ENCODE measurements at places on chromosomes 4 and X.
A peak's percentile ranks its signal among the peaks of the same experiment; 100 is the strongest.

DNA sequence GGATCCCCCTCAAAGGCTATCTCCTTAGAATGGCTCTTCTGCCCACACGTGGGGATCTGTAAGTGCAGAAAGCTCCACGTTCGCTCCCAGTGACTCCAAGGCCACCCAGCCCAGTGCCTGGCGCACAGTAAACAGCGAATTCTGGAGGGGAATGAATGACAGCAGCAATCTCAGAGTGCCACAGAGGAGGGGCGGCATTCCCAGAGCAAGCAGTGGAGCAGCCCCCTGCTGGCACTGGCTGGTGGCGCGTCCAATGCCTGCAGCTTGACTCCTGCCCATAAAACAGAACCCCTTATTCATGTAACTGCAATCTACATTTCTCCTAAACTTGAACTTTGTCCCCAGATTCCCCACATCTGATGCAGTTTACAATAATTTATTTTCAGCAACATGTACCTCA, 6.9 kb upstream of the HELT start:
- DNase-seq, result no peak

GRCh38 chrX:74781507-74782034, 143.7 kb downstream of the NEXMIF start:
- no peak for DNase-seq

DNA sequence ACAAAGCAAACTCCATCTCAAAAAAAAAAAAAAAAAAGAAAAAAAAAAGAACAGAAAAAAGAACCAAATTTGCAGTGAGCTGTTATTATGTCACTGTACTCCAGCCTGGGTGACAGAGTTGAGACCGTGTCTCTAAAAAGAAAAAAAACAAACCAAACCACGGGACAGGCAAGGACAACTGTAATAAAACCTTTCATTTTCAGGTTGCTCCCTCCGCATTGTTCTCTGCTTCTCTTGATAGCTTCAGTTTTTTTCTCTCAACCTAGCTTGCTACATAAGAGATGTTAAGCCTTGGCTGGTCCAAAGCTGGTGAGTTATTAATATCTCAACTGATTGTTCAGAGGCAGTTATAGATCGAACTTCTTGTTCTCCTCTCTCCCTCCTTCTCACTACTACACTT, 23.1 kb upstream of the ELF2 start:
- no peak for DNase-seq

DNA sequence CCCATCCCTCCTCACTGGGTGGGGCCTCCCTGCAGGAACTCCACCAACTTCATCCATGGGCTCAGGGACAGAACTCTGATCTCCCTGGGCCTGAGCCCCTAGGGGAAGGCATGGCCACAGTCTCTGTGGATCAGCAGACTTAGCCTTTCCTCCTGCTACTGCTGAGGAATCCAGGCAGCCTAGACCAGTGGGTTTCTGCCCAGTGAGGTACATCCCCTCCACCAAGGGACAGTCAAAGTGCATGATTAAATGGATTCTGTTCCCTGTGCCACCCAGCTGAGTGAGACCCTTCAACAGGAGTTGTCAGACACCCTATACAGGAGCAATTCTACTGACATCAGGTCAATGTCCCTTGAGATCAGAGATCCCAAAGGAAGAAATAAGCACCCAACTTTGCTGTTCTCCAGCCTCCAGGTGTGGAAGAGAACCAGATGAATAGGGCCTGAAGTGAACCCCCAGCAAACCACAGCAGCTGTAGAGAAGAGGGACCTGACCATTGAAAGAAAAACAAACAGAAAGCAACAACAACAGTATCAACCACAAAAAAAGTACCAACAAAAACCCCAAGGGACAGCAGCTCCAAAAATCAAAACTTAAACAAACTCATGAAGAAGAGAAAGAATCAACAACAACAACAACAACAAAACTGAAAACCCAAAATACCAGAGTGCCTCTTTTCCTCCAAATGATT, 84.8 kb downstream of the CHIC1 start:
- DNase-seq, result no peak

DNA sequence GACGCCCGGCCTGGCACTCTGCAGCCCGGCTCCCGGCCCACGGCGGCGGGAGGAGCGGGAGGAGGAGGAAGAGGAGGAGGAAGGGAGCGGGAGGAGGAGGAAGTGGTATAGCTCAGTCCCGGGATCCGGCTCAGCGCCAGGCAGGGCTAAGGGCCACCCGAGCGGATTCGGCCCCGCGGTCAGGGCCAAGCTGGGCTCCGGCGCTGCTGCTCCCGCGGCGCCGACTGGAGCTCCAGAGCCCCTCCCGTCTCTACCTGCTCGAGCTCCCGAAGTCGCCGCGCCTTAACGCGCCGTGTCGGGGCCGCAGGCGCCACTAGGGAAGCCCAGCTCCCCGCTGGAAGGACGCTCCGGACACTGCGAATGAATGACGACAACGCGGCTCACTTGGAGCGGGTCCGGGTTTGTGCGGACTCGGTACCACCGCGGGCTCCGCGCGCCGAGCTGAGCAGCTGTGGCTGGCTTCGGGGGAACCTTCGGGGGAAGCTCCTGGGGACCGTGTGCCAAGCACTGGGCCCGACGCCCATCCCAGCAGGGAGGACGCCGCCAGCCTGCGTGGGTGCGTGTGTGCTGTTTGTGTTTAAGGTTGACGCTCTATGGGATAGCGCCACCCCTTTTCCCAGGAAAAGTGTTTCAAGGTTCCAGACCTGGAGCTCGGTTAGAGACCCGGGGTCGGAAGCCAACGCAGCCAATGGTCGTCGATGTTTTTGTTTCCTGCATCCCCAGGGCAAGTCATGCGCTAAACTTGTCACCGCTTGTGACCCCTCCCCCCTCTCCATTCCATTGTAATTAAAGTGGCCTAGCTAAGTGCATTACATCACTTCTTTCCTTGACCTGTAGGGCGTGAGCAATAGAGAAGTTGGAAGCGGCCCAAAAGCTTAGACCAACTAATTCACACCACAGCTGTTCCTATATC, at the start of gene TBC1D9:
TSS of gene TBC1D9 (minus strand) at position 67 of the 913 bp plus-strand sequence. CDS start 340 bp downstream, outside the sequence.
- DNase-seq, result peak; percentile 86

DNA sequence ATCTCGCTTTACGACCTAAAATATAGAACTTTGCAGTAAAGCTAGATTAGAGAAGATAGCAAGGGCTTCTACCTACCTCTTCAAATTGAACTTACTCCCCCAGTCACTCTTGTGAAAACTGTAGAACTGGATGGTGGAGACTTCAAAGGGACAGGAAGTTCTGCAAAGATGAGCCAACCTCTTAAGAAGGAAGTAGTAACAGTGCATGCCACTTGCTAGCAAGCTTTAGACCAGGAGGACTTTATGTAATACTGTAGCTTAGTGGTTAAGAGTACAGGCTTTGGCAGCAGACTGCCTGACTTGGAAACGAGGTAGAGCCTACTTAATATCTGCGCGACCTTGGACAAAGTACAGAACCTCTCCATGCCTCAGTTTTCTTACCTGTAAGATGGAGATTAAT, 27.5 kb upstream of the VBP1 start:
- no peak for DNase-seq

DNA sequence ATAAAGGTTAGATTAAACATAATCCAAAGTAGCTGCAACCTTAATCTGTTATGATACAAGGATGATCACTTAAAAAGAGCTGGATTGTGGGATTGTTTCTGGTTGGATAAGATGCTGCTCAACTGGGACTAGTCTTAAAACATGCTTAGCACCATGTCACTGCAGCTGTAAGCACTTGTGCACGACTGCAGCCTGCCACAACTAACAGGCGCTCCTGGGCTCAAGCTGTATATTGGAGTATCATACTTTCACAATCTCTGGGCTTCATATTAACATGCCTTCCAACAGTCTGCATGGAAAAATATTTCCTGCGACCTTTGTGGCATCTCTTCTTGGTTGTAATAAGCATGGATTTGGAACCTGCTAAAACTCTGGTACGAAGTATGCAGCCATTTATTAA, 493.0 kb upstream of the PITX2 start:
- DNase-seq, result no peak

DNA sequence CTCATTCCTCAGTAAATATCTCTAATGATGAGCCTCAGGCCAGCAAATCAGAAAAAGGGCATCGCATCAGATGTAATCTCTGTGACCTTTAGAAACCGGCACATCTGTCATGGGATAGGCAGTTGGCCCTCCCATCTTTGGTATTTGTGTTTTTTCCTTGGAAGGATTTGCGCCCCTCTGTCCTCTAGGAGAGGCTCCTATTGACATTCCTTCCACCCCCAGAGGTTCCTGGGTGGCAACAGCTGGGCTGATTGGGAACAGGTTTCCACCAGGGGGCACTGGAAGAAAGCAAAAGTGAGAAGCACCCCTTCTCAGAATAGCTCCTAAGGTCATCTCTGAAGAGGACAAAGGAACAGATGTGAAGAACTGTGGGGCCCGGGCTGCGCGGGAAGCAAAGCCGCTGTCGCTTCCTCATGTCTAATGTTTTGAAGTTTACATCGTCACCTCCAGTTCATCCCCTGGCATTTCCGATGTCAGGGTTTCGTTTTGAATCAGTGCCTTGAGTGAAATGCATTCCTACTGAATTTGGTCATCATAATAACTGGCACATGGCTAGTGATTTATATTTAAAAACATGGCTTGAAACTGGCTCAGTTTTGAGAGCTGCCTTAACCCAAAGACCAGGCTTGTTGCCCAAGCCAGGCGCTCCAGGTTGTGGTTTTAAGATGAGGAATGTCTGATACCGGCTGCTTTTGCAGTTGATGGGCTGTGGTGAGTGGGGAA, 6.2 kb downstream of the TXK start:
- no peak for DNase-seq
